ENCODE measurements at places on chromosomes 12 and 14.

GRCh38 chr12:40344312-40344711 lies 119.5 kb downstream of the LRRK2 start:
- DNase-seq = no peak

GRCh38 chr12:64532734-64533351 lies 77.5 kb upstream of the RASSF3 start:
- no peak for DNase-seq

DNA sequence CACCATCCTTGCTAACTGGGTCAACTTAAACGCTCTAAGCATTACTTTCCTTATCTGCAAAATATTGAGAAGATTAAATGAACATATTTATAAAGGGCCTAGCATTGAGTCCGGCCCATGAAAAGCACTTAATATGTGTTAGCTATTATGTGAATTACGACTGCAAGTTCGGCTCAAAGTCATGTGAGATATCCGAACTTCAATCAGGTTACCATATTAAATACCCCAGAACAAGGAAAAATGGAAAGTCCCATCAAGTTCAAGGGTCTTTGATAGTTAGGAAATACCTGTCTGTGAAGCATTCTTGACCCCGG lies 487 bp upstream of the NRDE2 start:
- no peak for DNase-seq

DNA sequence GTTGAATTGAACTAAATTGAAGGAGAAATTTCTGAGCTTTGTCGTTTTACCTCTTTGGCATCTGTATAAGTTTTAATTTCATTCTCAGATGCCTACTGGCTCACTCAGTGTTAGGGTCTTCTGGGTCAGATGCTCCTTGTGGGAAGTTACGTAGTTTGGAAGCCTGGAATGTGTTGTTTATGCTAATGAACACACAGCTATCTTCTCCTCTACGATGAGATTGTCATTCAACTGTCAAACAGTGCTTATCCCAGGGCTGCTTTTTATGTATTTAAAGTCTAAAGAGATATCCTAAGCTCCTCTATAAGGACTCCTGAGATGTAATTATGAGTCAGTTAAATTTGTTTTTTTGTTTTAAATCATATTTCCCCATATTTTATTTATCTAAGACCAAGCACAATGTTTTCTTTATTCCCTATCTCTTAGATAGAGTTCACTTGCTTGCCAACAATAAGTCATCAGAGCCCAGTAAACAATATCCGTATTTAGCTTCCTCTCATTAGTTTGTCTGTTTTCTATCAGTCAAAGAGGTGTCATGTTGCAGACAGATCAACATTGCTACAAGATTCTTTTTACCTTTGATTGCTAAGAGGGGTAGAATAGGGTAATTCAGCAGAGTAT lies 368.0 kb upstream of the PDE3A start:
- no peak for DNase-seq

- no peak for DNase-seq
Measured at GRCh38 chr12:32390572-32391219, 8.7 kb upstream of the FGD4 start.
